Right renal pelvis (tissue), 4 donors: ENCODE measurements at places on chromosomes 12 and 14. TPM values are rescaled to one million over a fixed set of nuclear protein-coding genes. Genes with fewer than 3 reads are reported as not detected.

Gene C3AR1
- 2.3 TPM for polyA plus RNA-seq

Gene SLC25A21
- 3.2 TPM for polyA plus RNA-seq

GRCh38 chr14:88422919-88423650 lies 37.6 kb downstream of the SPATA7 start:
- no peak for DNase-seq

- no peak for DNase-seq
Measured at GRCh38 chr14:102095231-102095870, 8.5 kb upstream of the HSP90AA1 start.

- DNase-seq, result no peak
Measured at GRCh38 chr12:114688256-114688845, 4.4 kb upstream of the TBX3 start.

GRCh38 chr14:38394064-38394463 lies 138.2 kb upstream of the CLEC14A start:
- DNase-seq, result no peak

DNA sequence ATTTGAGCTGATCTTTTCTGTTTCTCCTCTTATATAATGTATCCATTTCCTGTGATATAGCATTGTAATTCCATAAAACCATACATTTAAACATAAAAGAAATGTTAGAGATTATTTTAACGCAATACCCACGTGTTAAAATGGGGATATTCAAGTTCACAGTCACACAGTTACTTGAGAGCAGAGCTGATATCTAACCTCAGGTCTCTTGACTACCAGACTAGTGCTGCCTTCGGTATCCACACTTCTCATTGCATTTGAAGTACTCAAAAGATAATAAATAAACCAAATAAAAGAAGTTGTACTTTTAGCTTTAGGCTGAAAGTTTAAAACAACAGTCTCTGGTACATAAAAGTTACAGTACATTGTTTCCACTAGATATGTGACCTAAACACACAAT lies 2.9 kb downstream of the CLECL1 start:
- no peak for DNase-seq

Gene KCNC2
- 0.59 TPM for polyA plus RNA-seq

DNA sequence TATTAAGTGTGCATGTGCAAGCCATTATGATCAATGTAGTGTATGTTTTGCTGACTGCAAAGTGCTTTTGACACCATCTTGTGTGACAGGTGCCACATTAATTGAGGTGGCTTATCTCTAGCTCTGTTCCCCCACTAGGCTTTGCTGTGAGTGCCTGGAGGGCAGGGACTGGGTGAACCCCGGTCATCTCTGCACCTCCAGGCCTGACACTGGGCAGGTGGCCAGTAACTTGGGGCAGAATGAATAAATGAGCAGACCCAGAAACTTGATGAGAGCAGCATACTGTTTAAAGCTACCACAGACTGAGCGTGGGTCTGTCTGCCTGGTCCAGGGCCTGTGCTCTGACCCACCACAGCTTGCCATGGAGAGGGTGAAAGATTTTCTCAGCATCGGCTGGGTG lies 151.6 kb downstream of the CALM1 start:
- DNase-seq, result no peak

Gene INHBC
- polyA plus RNA-seq, result 0.30 TPM
